Activated naive CD4-positive, alpha-beta T cell (primary cell): ENCODE measurements at places on chromosomes 13 and 19.

- DNase-seq = peak; percentile 27
Measured at GRCh38 chr13:107205318-107206104, 637.6 kb upstream of the ARGLU1 start.

- no peak for DNase-seq
Measured at GRCh38 chr13:23652909-23653726, 82.9 kb downstream of the TNFRSF19 start.

- no peak for DNase-seq
Measured at GRCh38 chr19:39264306-39265290, 3.6 kb upstream of the IFNL2 start.

DNA sequence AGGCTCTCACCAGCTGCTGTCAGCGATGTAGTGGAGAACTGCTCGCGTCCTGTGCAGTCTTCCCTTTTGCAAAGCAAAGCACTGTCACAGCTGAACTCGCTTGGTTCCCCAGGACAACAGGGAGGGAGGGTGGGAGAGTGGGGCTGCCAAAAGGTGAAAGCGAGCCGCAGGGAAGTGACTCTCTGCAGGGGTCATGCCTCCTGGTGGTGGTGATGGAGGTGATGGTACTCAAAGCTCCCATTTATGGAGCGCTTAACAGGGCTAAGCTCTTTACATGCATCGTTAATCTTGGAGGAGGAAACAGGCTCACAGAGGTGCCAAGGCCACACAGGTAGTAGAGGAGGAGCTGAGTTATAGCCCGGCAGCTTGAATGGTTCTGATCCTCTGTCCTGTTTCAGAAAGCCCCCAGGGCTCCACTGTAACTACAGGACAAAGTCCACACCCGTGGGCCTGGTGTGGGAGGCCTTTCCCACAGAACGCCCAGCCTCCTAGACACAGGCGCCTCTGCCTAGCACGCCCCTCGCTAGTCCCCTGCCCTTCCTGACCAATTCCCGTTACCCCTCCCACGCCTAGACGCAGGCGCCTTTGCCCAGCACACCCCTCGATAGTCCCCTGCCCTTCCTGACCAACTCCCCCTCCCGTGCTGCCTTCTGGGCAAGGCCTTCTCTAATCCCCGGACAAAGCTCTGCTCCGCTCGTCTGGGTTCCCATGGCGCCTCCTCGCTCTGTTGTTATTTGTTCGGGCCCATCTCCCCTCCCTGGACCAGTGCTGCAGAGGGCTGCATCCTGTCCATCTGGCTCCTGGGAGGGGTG is 10.7 kb downstream of the PPP1R37 start:
- no peak for DNase-seq

- DNase-seq = no peak
Measured at GRCh38 chr13:40682449-40683240, 16.2 kb upstream of the FOXO1 start.

- DNase-seq = peak; percentile 75
Measured at GRCh38 chr19:13099073-13099999, 3.3 kb downstream of the LYL1 start.

GRCh38 chr13:104757712-104758111 is 1691.5 kb upstream of the SLC10A2 start:
- DNase-seq = no peak

DNA sequence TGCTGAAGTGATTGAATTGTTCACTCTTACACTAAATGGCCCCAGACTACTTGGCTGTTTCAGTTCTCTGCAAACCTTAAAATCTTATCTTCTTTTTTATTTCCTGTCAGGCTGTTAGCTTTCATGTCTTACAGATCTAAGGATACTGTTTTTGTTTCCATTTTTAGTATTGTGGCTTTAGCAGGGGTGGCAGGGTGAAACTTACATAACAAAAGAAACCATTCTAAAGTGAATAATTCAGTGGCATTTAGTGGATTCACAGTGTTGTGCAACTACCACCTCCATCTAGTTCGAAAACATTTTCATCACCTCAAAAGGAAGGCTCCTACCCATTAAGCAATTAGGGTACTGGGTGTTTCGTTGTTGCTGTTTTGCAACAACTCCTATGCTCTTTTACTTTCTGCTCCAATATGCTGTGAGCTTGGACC is 19.8 kb downstream of the TMEM272 start:
- no peak for DNase-seq

- DNase-seq = no peak
Measured at GRCh38 chr13:91078093-91078679, 269.3 kb upstream of the MIR17HG start.

DNA sequence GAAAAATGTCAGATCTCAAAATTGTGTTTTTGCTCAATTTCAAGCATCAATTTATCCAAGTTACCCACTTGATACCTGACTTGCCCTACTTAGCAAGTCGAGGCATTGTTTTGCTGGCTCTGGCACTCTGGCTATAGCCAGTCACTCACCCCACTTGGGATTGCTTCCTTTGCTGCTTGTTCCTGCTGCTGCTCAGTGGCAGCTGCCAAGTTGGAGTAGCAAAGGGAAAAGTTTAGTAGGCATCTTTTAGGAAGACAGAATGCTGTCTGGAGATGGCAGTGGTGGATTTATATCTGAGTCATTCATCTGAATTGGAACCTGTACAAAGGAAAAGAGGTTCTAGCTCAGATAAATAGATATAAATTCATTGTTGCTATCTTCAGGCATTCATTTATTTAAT is 41.2 kb downstream of the PCCA start:
- DNase-seq = no peak

GRCh38 chr13:111210544-111211469 is 95.7 kb downstream of the ARHGEF7 start:
- no peak for DNase-seq

GRCh38 chr19:49951806-49952478 is 9.0 kb downstream of the SIGLEC11 start:
- DNase-seq = no peak

DNA sequence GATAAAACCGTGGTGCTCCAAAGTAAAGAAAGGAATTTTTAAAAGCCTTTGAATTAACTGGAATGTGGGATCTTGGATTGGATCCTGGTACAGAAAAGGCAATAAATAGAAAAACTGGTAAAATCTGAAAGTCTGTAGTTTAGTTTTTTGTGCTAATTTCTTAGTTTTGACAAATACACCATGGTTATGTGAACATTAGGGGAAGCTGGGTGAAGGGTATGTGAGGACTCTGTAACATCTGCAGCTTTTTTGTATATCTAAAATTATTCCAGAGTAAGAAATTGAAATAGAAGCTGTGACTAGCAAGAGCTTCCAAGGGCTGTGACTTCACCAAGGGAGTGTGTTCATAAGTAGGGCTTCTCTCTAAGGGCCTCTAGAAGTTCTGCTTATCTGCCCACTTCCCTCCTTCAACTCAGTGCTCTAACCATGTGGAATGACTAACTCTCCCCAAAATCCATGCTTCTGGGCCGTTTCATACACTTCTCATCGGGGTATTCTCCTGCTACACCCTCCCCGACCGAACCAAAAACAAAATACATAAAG is 26.5 kb downstream of the ARHGAP35 start:
- DNase-seq = no peak

DNA sequence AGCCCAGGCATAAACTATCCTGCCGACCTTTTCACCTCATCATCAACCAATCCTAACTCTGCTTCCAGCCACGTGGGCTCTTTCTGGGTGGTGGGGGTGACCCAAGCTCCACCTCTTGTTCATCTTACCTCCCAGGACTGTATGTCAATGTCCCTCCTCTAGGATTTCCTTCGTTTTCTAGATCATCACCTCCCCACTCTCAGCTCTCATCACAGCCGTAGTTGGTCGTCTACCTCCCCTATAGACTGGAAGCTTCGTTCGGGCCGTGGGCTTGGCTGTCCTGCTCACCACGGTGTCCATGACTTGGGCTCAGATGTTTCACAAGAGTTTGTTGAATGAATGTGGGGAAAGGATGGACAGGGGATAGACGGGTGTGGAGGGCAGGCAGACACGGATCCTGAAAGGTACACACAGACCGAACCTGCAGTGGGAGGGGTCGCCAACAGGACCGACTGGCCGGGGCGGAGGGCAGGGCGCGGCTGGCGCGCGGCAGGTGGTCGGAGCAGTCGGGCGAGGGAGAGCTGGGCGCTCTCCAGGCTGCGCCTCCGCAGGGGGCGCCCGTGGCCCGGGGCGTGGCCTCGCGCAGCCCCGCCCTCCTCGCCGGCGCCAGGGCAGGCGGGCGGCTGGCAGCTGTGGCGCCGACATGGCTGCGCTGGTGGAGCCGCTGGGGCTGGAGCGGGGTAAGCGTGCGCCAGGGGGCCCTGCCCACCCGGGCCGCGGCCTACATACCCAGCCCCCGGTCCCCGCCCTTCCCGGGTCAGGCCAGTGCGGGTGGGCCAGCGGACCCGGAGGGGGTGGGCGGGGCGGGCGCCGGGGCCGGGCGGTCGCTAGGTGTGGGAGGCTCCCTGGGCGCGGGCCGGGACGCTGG is at the start of gene LIN7B:
LIN7B (plus strand) TSS at position 609 of the 868 bp plus-strand sequence; CDS start at position 644, 35 bp downstream.
- DNase-seq = peak; percentile 50
